NCI-H526 treated with DMSO at 0.1 percent for 48 hours (cell line): ENCODE measurements at places on chromosomes 6 and 20.

DNA sequence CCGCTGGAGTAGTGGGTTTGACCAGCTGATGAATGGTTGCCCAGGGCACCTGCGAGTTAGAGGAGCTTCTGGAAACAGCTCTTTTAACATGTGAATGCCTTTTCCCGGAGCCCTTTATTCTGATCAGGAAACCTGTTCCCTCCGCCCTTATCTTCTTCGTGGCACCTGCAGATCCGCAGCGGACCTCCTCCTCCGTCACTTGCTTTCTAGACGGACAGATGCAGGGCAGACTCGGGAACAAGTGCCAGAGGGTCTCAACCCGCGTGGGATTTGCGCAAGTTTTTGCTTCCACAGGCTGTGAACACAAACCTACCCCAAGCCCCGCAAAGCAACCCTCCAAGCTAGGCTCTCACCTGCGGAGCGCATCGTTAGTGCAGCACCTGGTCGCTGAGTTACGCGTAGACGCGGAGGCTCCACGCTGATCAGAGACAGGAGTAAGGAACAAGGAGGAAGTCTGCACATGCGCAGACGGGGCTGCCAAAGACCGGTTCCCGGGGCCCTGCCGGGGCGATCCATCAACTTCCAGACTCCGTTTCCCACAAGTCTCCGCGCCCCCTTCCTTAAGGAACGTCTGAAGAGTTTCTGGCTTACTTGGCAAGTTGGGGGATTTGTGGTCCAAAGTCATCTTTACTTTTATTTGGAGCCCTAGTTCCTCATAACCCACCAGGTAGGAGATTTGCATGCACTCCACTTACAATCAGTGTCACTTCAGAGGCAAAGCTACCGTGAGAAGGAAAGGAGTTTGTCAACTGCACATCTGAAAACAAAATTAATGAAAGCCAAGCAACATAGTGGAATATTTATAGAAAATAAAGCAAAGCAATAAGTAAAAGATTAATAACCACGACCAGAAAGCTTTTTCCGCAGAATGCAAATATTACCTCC, 52.7 kb upstream of the ELMO2 start:
- DNase-seq = peak; percentile 72

DNA sequence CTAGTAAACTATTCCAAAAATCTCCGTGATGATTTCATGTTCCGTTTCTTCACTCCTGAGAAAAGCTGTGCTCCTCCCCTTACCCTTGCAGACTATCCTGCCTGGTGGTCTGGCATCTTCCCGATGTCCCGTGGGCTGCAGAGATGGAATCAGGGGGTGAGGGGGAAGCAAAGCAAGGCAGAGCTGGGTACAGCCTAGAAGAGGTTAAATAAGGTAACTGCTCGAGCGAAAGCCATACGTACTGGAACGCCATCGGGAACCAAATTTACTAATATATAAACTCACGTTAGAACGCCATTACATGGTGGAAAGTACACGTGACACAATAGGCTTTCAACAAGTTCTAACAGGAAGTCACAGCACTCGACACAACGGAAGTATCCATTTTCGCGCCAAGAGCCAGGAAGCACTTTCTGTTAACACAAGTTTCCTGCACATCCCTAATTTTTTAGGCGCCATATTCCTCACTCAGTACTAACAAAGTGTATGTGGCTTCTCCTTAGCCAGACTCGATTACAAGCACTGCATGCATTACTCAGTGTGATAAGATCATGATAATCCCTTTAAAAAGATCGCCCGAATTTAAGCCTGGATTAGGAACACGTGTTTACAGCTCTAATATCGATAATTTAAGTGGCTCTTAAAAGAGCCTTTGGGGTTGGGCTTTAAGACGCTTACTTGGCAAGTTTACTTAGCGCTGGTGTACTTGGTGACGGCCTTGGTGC, 101.6 kb upstream of the PRSS16 start:
- DNase-seq = peak; percentile 71

GRCh38 chr6:36290668-36291620, 21.1 kb downstream of the PNPLA1 start:
- DNase-seq = no peak

- DNase-seq = no peak
These were observed 357.3 kb upstream of the JARID2 start for GRCh38 chr6:14888575-14889000.

DNA sequence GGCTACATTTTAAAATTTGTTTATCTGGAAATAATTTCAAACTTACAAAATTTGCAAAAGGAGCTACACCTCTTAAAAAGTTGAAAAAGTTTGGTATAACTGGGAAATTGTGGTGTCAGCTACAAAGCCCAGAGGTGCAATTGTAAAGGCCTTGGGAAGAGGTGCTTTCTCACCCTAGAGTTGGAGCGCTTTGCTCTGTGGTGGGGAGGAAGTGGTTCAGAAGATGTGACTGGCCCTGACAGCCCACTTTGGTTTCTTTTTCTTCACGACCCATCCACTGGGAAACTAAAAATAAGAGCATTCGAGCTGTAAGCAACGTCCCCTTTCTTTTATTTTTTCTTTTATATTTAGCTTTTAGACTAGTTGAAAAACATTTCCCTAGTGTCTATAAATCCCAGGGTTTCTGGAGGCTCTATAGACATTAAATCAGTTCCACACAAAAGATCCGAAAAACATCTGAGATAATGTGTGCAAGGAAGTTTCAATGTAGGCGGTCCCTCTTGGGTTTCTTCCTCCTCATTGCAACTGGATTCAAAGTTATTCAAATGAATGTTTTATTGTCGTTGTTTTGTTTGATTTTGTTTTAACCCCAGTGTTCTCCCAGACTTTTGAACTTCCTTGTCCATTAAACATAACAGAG, 397.8 kb downstream of the KIF16B start:
- no peak for DNase-seq
